ENCODE measurements at places on chromosomes 3 and 15.

GRCh38 chr3:113148284-113148683 is 63.1 kb upstream of the BOC start:
- DNase-seq, result no peak

- no peak for DNase-seq
Measured at GRCh38 chr15:23079766-23080165, 40.4 kb upstream of the TUBGCP5 start.

GRCh38 chr3:53350652-53351051 is 3.3 kb upstream of the DCP1A start:
- no peak for DNase-seq

DNA sequence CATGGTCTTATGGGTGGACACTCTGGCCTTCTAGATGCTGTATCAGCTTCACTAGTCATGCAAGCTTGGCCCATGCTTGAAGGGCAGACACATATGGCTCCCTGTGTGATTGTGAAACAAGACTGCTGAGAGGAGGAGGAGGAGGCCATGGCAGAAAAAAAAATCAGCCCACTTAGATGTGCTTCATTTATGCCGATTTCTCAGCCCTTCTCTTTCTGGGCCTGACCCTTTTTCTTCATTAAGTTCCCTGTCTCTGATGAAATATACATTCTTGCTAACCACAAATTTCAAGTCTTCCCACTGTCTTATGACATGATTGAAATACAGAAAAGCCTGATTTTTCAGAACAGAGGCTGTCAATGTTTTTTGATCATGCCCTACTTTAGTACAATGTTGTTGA is 213.0 kb upstream of the FEZF2 start:
- no peak for DNase-seq

DNA sequence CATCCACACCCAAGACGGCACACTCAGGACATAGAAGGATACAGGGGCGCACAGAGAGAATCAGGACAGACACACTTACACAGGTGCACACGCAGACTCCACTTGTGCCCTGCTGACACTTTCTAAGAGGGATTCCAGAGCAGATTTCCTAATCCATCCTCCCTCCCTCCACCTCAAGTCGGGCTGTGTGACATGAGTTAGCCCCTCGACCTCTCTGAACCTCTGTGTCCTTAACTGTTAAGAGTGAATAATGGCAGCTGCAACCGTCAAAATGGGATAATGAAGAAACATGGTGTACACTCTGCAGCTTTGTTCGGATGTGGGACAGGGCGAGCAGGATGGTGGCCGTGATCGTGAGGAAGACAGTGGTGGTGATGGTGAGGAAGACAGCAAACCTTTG is 100.1 kb downstream of the CPN2 start:
- DNase-seq, result no peak
